ENCODE measurements at places on chromosomes 4 and X.
A peak's percentile ranks its signal among the peaks of the same experiment; 100 is the strongest.

- no peak for ATAC-seq
Observed at GRCh38 chr4:115158296-115158695, 44.9 kb upstream of the NDST4 start.

GRCh38 chr4:83922402-83922801, 386.5 kb downstream of the GPAT3 start:
- ATAC-seq: no peak

GRCh38 chrX:103399744-103400143, 23.4 kb downstream of the BEX3 start:
- no peak for ATAC-seq

DNA sequence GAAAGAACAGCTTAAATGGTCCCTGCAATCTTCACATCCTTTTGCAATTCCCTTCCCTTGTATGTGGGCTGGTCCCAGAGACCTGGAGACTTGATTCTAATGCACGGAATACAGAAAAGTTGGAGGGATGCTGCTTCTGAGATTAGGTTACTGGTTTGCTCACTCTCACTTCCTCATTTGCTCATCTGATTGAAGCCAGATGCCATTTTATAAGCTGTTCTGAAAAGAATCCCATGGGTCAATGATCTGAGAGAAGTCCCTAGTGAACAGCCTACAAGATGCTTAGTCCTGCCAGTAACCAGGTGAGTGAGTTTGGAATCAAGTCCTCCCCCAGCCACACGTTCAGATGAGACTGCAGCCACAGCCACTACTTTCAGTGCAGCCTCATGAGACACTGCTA, 35.9 kb downstream of the MAGEA1 start:
- ATAC-seq: no peak

GRCh38 chr4:125116431-125116830, 198.3 kb upstream of the FAT4 start:
- no peak for ATAC-seq

GRCh38 chrX:37686996-37687395, 1.4 kb downstream of the XK start:
- no peak for ATAC-seq

GRCh38 chr4:143351774-143352451, 15.2 kb downstream of the GAB1 start:
- ATAC-seq: no peak

DNA sequence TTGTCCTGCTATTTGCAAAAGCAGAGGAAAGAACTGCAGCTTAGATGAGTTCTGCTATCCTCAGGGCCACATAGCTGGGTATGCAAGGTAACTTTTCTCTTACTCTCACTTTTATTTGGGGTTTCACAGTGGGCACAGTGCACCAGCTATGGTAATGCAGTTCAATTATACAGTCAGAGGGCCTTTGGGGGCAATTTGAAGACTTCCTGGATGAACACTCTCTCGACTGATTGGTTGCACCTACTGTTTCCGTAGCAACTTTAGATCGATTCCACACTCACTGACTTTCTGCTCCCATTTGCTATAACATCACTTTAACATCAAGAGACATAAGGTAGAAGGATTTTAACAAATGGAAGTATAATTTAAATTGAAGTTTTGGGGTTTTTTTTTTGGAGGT, 128.6 kb downstream of the SLC39A8 start:
- ATAC-seq: no peak

- no peak for ATAC-seq
Observed at GRCh38 chrX:68841251-68842049, 12.6 kb downstream of the EFNB1 start.

DNA sequence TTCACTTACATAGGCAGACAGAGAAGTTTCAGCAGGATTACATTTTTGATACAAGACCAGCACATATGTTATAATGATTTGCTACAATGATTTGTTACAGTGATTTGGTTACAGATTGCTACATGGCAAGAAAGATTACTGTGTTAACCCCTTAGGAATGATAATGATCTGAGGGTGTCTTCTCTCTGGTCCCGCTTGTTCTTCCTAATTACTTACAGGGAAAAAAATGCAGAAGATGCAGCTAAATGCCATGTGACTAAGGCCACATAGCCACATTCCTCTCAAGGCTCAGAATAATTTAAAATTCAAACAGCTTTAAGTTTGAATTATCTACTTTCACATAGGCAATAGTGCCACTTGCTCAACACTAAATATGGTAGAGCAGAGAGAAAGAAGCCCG, 9.7 kb upstream of the LAP3 start:
- no peak for ATAC-seq

DNA sequence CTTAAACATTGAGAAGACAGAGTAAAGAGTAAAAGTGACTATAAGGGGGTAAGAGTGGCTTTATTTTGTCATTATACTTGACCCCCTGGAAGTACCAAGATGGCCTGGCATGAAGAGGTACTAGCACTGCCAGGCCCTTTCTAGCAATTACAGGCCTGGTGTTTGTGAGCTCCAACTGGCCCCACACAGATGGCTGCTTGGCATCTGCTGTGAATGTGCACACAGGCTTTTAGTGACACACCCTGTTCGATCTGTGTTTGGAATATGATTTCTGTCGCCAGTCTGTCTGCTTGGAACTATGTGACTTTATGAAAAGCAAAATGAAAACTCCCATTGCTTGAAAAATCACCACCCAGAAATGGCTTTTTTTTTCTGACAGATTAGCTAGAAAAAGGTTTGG, 123.3 kb downstream of the CLCN4 start:
- ATAC-seq: no peak

- ATAC-seq: no peak
Observed at GRCh38 chr4:8871417-8872401, at the start of gene HMX1. Gene HMX1 (minus strand): TSS chr4:8871839. CDS start chr4:8871614, 225 bp downstream.

DNA sequence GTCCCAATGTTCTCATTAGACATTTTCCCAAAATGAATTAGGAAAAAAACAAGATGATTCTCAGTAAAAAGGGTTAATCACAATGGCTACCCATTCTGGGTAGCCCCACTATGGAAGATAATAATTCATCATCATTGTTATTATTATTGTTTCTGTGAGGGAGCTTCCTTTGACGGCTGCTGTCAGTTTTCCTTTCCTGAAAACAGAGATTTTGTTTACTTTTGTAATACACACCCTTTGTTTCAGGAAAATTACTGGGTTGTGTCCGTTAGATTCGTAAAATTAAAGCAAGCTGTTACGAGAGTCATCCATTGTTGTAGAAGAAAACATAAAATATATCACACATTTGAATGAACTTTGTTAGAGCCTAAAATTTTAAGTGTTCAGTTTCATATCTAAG, 192.9 kb upstream of the ANKRD50 start:
- ATAC-seq: no peak

DNA sequence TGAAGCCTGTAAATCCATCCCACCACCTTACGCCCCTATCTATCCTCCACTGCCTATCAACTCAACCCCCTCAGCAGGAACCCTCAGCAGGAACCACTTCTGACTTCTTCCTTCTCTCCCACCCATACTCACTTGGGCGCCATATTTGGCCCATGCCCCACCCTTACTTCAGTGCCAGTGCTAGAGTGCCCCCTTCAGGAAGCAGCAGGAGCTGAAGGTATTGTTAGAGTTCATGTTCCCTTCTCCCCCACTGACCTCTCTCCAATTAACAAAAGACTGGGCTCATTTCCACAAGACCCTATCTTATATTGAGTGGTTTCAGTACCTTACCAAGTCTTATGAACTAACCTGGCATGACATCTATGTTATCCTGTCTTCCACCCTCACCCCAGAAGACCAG, 363.1 kb upstream of the SLIT2 start:
- ATAC-seq: no peak

DNA sequence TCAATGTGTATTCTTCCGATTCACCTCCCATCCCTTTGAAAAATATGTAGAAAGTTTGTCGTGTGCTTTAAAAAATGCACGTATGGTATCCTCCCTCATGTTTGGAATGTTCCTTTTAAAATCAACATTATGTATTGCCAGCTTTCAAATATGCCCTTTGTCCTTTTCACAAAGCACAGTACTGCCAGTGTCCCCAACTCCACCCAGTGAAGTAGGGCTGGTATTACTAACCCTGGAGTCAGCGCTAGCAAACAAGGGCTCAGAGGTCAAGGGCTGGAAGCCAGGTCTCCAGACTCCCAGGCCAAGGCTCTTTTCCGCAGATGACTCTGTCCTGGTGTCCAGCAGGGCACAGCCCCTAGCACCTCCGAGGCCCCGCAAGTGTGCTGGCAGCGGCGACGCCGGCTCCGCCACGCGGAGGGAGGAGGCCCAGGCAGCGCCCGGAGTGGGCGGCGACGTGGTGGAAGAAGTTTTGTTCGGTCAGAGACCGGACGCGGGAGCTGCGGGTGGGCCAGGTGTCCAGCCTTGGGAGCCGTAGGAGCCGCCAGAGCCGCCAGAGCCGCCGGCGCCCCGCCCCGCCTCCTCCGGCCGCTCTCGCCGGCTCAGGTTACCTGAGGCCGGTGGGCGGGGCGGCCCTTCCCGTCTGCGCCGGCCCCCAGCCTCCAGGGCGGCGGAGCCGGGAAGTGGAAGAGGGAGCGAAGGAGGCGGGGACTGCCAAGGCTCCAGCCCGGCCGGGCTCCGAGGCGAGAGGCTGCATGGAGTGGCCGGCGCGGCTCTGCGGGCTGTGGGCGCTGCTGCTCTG, at the start of gene IL13RA1:
IL13RA1 (plus strand) TSS at position 720 of the 799 bp plus-strand sequence; CDS start at position 753, 33 bp downstream.
- peak; percentile 41 for ATAC-seq

DNA sequence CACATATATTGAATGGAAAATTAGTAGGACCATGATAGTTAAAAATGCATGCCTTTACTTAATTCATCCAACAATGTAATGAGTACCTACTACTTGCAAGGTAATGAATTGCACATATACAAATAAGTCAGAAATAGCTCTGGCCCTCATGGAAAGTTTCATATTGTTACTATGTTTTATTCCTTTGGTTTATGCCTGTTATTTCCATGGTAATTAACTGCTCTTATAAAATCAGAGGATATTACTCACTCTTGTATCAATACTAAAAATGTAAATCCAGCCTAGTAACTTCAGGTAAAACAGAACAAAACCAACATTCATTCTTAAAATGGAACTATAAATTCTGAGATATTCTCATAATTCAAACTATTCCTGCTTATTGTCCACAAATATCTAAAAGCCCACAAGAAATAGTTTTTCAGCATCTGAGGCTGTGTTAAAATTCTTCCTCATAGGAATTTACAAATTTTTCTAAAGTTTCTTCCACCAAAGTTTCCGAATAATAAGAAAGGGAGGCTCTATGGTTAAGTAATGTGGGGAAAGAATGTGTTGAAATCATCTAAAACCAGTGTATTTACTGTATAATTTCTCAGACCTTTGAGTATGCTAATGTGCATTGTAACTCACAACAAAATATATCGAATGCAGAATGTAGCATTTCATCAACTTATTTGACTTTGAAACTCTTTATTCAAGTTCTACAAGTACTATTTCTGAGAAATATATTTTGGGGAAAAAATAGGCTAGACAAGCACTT, 444.2 kb downstream of the PDGFC start:
- no peak for ATAC-seq

GRCh38 chrX:545452-545885, 85.1 kb upstream of the SHOX start:
- no peak for ATAC-seq

- no peak for ATAC-seq
Observed at GRCh38 chrX:19616959-19617358, 101.7 kb upstream of the MAP3K15 start.

DNA sequence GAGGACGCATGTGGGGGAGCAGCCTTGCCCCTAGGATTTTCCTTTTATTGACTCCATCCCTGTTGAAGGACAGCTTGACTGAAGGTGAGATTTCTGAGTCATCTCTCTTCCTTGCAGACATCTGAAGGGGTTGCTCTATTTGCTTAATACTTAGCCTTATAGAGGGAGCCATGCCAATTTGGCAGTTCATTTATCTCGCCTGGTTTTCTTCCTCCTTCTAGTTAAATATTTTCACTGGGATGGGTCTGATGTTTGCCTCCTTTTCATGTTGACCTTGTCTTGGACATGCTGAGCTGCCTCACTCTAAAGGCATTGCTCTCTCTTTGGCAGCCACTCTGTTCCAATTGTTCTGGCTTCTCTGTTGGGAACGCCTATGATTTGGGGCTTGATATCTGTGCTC, 151.0 kb upstream of the PSAPL1 start:
- ATAC-seq: no peak

GRCh38 chr4:168942985-168943384, 67.1 kb downstream of the CBR4 start:
- no peak for ATAC-seq
